ENCODE measurements at places on chromosomes 16 and 17.
A peak's percentile ranks its signal among the peaks of the same experiment; 100 is the strongest.

DNA sequence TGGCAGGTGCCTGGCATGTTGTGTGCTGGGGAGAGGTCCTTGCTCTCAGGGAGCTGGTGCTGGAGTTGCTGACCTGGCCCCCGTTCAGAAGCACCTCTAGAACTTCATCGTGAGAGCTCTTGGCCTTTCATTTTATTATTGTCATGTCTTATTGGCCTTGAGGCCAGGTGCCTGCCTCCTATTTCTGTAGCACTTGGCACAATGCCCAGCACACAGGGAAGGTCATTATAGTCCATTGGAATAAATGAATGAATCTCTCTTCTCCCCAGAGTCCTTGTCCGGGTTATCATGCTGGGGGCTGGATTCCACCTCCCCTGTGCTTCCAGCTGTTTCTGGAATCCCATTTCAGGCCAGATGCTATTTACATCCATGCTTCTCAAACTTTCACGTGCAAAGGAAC, 169.2 kb downstream of the HAPSTR1 start:
- DNase-seq = no peak
- H3K4me1 ChIP-seq = no peaks in the 10 kb centered on the region
- H3K27ac ChIP-seq = no peak overlapping the region
- H3K36me3 ChIP-seq = no peaks in the 10 kb centered on the region

GRCh38 chr17:4586043-4586442, 1.7 kb downstream of the SMTNL2 start:
- no peak overlapping the region for H3K4me3 ChIP-seq
- DNase-seq = peak; percentile 86
- no peaks in the 10 kb centered on the region for H3K36me3 ChIP-seq
- H3K27me3 ChIP-seq = peaks cover 44% of the 10 kb centered on the region
- no peaks in the 10 kb centered on the region for H3K4me1 ChIP-seq
- H3K27ac ChIP-seq = no peak overlapping the region

- no peaks in the 10 kb centered on the region for H3K36me3 ChIP-seq
- H3K4me1 ChIP-seq = no peaks in the 10 kb centered on the region
- no peak overlapping the region for H3K4me3 ChIP-seq
- DNase-seq = no peak
Observed at GRCh38 chr17:40678902-40679522, 14.0 kb upstream of the KRT222 start.

- no peaks in the 10 kb centered on the region for H3K27me3 ChIP-seq
- H3K4me1 ChIP-seq = no peaks in the 10 kb centered on the region
- H3K4me3 ChIP-seq = no peak overlapping the region
- no peak overlapping the region for H3K27ac ChIP-seq
- no peaks in the 10 kb centered on the region for H3K36me3 ChIP-seq
- no peak for DNase-seq
Observed at GRCh38 chr16:28902909-28903308, 22.1 kb downstream of the RABEP2 start.

DNA sequence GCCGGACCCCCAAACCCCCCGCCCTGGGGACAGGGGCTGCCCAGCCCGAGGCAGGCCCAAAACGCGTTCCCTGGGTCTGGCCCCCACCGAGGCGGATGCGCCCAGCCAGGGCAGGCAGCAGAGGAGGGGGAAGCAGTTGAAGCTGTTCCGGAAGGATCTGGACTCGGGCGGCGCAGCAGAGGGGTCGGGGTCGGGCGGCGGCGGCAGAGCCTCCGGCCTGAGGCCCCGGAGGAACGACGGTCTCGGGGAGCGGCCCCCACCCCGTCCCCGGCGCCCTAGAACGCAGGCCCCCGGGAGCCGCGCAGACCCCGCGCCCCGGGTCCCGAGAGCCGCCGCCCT, 22.9 kb upstream of the ZFPM1 start:
- H3K27ac ChIP-seq = no peak overlapping the region
- H3K4me1 ChIP-seq = no peaks in the 10 kb centered on the region
- no peaks in the 10 kb centered on the region for H3K36me3 ChIP-seq
- no peak overlapping the region for H3K4me3 ChIP-seq

DNA sequence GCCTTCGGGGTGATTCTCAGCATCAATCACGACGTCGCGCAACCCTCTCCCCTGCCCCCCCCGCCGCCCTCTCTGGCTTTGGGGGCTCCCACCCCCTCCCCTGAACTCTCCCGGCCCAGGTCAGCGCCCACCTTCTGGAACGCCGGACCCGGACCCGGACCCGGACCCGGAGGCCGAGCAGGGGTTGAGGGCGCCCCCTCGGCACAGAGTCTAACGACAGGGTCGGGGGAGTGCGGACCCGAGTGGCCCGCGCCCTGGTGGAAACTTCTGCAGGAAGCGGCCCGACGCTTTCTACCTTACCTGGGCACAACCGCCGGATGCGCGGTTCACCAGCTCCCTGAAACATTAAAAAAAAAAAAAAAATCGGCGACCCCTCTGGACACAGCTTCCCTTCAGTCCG, 16.2 kb downstream of the SALL1 start:
- H3K27me3 ChIP-seq = no peaks in the 10 kb centered on the region
- H3K27ac ChIP-seq = no peak overlapping the region
- H3K36me3 ChIP-seq = no peaks in the 10 kb centered on the region
- no peak for DNase-seq
- no peaks in the 10 kb centered on the region for H3K4me1 ChIP-seq

- no peak within 1 kb of the TSS for H3K27ac ChIP-seq
- H3K4me3 ChIP-seq = no peak within 1 kb of the TSS
- peaks cover 5% of the 10 kb centered on the region for H3K4me1 ChIP-seq
- H3K27me3 ChIP-seq = peaks cover 11% of the 10 kb centered on the region
- H3K36me3 ChIP-seq = no peaks in the 10 kb centered on the region
Observed at GRCh38 chr16:21150375-21151001, at the start of gene DNAH3. Gene DNAH3, minus strand, starts transcription at chr16:21150846. Its CDS starts 527 bp downstream, at chr16:21150319.

DNA sequence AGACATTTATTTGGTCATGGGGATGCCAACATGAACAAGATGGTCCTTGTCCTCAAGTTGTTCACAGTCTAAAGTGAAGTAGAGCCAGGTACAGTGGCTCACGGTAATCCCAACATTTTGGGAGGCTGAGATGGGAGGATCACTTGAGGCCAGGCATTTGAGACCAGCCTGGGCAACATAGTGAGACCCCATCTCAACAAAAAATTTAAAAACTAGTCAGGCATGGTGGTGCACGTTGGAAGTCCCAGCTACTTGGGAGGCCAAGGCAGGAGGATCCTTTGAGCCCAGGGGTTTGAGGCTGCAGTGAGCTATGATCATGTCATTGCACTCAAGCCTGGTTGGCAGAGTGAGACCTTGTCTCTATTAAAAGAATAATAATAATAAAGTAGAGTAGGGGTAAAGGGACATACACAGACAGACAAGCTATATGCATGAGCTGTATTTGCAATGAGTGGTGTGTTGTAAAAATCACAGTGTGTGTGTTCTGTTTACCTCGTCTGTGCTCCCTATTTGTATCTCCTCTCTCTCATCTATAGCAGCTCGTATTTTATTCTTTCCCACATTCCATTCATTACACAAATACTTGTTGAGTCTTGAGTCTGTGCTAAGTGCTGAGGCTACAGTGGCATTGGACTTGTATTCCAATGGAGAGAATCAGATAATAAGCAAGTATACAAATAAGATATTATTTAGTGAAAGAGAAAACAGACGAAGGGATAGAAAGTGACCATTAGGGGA, 73.9 kb upstream of the DHX40 start:
- H3K27me3 ChIP-seq = peaks cover 7% of the 10 kb centered on the region
- H3K4me3 ChIP-seq = no peak overlapping the region
- H3K27ac ChIP-seq = no peak overlapping the region
- H3K4me1 ChIP-seq = no peaks in the 10 kb centered on the region
- H3K36me3 ChIP-seq = no peaks in the 10 kb centered on the region

DNA sequence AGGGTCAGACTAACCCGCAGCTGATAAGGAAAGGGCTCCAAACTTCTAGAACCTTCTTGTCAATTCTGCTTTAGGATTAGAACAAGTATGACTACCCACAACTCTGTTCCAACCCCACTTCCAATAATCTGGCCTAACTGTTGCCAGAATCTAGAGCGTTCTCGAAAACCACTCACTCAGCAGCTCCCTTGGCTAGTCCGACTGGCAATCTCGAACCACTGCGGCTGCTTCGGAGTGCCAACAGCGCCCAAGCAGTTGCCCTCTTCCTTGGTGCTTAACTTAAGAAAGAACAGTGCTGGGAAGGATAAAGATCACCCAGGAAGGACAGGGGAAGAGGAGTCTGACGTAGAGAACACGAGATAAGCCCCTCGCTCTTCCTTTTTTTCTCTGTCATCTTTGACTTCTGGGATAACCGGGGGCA, 818 bp downstream of the DNAJC7 start:
- peak overlapping the region; percentile 99 for H3K4me3 ChIP-seq
- peak overlapping the region; percentile 94 for H3K27ac ChIP-seq
- peak; percentile 82 for DNase-seq
- peaks cover 2% of the 10 kb centered on the region for H3K36me3 ChIP-seq

GRCh38 chr16:50804290-50804907, 62.5 kb downstream of the CYLD start:
- no peak overlapping the region for H3K4me3 ChIP-seq
- H3K4me1 ChIP-seq = no peaks in the 10 kb centered on the region
- no peaks in the 10 kb centered on the region for H3K27me3 ChIP-seq
- no peaks in the 10 kb centered on the region for H3K36me3 ChIP-seq

DNA sequence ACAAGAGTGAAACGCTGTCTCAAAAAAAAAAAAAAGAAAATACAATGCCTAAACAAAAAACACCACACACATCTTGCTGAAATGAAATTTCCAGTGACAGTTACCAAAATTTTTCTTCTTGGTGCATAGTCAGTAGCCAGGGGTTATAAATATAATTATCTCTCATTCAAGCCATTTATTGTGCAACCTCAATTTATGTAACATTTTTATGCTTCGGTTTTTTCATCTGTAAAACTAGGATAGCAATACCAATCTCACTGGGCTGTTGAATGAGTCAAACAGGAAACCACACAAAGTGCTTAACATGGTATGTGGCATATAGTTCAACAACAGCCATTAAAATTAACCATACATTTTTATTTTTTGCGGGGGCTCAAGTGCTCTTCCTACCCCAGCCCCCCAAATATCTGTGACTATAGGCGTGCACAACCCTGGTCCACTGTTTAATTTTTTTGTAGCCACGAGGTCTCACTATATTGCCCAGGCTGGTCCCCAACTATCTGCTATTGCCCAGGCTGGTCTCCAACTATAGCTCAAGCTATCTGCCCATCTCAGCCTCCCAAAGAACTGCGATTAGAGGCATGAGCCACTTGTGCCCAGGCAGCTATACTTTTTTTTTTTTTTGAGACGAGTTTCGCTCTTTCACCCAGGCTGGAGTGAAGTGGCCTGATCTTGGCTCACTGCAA, 2.6 kb downstream of the COG4 start:
- no peaks in the 10 kb centered on the region for H3K27me3 ChIP-seq
- H3K4me1 ChIP-seq = peaks cover 28% of the 10 kb centered on the region
- H3K27ac ChIP-seq = peak overlapping the region; percentile 9
- H3K4me3 ChIP-seq = no peak overlapping the region
- H3K36me3 ChIP-seq = peaks cover 28% of the 10 kb centered on the region
- peak; percentile 82 for DNase-seq

DNA sequence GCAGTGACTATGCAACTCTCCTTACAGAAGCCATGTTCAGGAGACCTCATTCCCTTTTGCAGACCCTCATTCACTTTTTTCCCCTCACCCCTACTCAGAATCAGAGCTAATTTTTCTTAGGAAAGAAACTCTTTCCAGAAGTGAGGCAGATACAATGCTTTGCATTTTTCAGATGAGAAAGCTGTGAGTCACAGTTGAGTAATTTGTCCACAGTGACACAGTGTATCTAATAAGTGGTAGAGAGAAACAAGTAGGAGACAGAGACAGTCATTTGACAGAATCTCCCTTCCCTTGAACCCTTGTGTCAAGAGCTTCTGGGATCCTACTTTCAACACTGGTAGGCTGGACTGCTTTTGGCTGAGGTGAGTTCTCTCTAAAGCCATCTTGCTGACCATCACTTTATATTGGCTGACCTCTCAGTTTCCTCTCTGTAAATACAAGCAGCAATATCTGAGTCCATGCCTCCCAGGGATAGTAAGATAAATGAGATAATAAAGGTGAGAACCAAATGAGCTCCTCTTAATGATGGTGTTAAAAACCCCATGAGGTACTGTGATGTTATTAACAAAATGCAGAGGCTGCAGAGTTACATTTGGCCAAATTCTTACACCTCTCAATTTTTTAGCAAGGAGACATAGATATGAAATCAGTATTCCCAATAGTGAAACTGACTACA, 130.8 kb downstream of the CA10 start:
- peak; percentile 18 for DNase-seq
- peak overlapping the region; percentile 28 for H3K4me3 ChIP-seq
- H3K4me1 ChIP-seq = peaks cover 19% of the 10 kb centered on the region
- H3K27ac ChIP-seq = peak overlapping the region; percentile 45
- H3K36me3 ChIP-seq = no peaks in the 10 kb centered on the region
- H3K27me3 ChIP-seq = no peaks in the 10 kb centered on the region

GRCh38 chr16:84663433-84664101, 15.3 kb downstream of the KLHL36 start:
- no peak overlapping the region for H3K4me3 ChIP-seq
- H3K27me3 ChIP-seq = no peaks in the 10 kb centered on the region
- H3K36me3 ChIP-seq = peaks cover 54% of the 10 kb centered on the region
- no peak overlapping the region for H3K27ac ChIP-seq

GRCh38 chr16:17963185-17963836, 373.2 kb downstream of the NPIPA8 start:
- no peaks in the 10 kb centered on the region for H3K27me3 ChIP-seq
- no peaks in the 10 kb centered on the region for H3K36me3 ChIP-seq
- H3K4me3 ChIP-seq = no peak overlapping the region
- H3K27ac ChIP-seq = no peak overlapping the region
- no peaks in the 10 kb centered on the region for H3K4me1 ChIP-seq

DNA sequence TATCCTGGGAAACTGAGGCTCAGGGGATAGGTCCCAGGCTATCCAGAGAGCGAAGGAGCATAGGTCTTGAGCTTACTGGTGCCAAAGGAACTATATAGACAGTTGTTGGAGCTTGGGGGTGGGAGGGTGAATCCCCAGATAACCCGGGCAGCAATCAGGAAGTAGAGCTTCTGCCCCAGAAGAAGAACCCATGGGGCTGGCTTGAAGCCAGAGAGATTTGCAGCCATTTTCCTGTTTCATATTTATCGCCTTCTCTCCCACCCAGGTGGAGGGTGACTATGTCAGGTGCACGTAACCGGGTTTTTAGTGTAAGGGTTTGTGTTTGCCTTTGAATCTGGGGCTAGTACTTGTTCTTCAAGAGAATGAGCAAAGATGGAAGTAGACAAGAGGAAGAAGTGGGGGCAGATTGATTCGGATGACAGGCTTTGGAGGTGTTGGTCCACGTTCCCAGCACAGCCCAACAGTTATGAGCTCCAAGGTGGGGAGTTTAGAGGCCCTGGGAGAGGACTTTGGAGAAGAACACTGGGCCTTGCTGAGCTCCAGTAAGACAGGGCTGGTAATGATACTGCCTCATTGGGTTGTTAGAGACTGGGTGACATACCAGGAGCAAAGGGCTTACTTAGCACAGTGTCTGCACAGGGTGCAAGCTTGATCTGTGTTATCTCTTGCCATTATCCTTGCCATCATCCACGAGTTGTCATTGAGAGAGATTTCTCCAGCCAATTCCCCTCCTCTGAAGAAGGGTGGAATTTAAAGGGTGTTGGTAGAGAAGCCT, 145.6 kb downstream of the CCDC182 start:
- no peaks in the 10 kb centered on the region for H3K36me3 ChIP-seq
- no peak for DNase-seq
- no peak overlapping the region for H3K27ac ChIP-seq
- no peaks in the 10 kb centered on the region for H3K27me3 ChIP-seq

- no peak overlapping the region for H3K27ac ChIP-seq
- peaks cover 19% of the 10 kb centered on the region for H3K36me3 ChIP-seq
- no peak for DNase-seq
- H3K4me3 ChIP-seq = no peak overlapping the region
- H3K27me3 ChIP-seq = no peaks in the 10 kb centered on the region
- no peaks in the 10 kb centered on the region for H3K4me1 ChIP-seq
Observed at GRCh38 chr16:69579783-69580481, 14.2 kb downstream of the NFAT5 start.

Measured in osteoblast (primary cell).